ENCODE measurements at places on chromosomes 2 and 18. TPM values are rescaled to one million over a fixed set of nuclear protein-coding genes. Genes with fewer than 3 reads are reported as not detected.

DNA sequence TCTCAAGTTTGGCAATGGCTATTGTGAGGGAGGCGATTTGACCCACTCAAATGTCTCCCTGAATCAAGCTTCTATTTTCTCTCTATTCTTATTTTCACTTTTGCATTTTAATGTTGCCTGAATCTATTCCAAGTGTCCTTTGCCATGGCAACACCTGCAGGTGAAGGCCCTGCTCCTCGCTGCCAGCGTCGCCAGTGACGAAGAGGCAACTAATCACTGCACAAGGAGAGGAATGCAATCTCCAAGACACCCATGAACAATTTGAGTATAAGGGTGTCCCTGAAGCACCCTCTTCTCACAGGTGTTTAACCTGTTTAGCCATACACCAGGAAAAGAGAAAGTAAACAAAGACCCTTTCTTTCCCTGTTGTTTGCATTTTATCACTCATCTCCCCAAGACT, 165.6 kb upstream of the VRK2 start:
- H3K36me3 ChIP-seq = no peaks in the 10 kb centered on the region
- no peaks in the 10 kb centered on the region for H3K27me3 ChIP-seq
- no peaks in the 10 kb centered on the region for H3K4me1 ChIP-seq
- H3K27ac ChIP-seq = no peak overlapping the region
- H3K4me3 ChIP-seq = no peak overlapping the region
- no peak for DNase-seq

DNA sequence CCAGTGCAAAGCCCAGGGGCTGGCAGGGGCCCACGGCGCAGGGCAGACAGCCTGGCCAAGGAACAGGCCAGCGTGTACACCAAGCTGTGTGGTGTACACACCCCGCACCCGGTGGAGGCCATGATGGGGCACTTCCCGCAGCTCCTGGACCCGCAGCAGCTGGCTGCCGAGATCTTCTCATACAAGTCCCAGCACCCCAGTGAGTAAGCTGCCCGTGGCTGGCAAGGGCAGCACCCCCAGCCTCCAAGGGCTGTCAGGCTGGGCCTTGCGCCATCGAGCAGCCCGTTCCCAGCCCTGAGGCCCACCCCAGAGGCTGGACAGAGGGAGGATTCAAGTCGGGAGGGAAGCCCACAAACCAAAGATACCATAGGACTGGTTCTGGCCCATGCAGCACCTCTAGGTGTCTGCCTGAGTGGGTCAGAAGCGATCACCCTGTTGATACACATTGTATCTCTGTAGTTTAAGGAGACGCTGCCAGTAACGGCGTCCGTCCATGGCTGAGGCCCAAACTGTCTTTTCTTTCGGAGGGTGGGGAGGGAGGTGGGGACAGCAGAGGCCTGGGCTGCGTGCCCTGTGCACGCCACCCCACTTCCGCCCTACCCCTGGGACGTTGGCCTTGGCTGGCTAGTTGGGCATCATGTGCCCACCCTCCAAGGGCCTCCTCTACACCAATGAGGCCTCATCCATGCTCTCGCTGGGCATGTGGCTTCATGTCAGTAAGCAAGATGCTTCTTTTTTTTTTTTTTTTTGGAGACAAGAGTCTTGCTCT, 16.8 kb upstream of the MTERF4 start:
- no peaks in the 10 kb centered on the region for H3K36me3 ChIP-seq
- DNase-seq = no peak
- H3K4me1 ChIP-seq = no peaks in the 10 kb centered on the region
- no peak overlapping the region for H3K27ac ChIP-seq
- no peaks in the 10 kb centered on the region for H3K27me3 ChIP-seq

- H3K36me3 ChIP-seq = no peaks in the 10 kb centered on the region
- H3K4me3 ChIP-seq = no peak overlapping the region
- no peak for DNase-seq
- no peak overlapping the region for H3K27ac ChIP-seq
- no peaks in the 10 kb centered on the region for H3K4me1 ChIP-seq
Observed at GRCh38 chr2:152240559-152241231, 65.1 kb upstream of the STAM2 start.

G6PC2 gene
- total RNA-seq = not detected

PCARE gene
- total RNA-seq = not detected

DNA sequence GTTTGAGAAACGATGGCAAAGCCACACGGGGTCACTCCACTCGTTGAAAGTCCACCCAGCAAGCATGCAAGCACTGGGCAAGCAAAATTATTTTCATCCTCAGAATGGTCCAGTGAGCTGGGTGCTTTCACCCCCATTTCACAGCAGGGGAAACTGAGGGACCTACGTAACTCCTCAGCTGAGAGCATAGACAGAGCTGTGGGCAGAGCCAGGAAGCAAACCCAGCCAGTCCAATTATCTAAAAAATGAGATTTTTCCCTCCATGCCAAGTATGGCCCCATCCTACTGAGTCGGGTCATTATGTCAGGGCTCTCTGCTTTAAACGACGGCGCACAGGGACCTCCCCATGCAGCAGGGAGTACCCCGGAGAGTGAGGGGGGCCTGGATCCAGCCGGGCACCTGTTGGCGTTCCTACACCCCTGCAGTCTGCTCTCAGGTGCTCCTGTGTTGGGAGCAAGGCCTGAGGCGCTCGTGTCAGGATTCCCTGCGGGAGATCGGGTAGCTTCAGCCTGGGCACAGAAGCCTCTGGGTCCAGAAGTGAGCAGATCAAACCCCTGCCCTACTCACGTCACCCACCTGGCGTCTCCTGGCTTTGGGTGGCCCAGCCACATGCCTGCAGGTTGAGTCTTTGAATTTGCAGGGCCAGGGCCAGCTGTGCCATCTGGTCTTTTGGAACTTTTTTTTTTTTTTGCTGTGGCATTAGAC, 17.3 kb downstream of the TWIST2 start:
- H3K27ac ChIP-seq = no peak overlapping the region
- H3K36me3 ChIP-seq = no peaks in the 10 kb centered on the region
- no peak overlapping the region for H3K4me3 ChIP-seq
- no peaks in the 10 kb centered on the region for H3K4me1 ChIP-seq
- no peak for DNase-seq

DNA sequence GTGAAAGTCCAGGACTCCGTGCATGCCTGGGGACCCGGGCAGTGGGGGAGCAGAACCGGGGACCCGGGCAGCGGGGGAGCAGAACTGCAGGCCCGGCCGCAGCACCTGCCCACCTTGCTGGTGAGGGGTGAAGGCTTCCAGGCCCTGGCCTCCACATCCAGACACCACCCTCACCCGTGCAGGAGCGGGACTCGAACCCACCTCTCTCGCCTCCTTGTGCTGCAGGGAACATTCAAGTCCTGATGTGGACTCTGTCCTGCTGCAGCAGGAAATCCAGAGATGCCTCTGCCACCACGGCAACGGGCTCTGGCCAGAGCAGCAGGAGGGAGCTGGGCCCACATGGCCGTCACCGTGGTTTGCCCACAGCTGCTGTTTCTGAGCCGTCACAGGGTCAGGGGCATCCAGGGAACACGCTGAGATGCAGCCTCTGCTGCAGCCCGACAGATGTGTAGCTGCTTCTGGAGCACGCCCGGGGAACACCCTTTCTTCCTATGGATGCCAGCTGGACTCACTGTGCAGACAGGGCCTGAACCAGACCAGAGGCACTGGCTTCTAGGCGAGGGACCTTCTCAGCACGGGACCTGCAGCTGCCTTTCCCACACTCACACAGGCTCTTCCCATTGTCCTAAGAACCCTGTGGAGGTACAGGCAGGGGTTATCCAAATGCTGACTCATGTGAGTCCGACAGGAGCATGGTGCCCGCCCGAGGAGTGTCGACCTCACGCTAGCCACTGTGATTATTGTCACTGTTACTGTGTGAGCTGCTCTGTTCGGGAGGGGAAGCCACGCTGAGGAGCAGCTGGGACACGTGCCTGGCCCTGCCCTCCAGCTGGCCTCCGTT, 89.2 kb upstream of the CTDP1 start:
- H3K36me3 ChIP-seq = no peaks in the 10 kb centered on the region
- H3K27ac ChIP-seq = no peak overlapping the region

DNA sequence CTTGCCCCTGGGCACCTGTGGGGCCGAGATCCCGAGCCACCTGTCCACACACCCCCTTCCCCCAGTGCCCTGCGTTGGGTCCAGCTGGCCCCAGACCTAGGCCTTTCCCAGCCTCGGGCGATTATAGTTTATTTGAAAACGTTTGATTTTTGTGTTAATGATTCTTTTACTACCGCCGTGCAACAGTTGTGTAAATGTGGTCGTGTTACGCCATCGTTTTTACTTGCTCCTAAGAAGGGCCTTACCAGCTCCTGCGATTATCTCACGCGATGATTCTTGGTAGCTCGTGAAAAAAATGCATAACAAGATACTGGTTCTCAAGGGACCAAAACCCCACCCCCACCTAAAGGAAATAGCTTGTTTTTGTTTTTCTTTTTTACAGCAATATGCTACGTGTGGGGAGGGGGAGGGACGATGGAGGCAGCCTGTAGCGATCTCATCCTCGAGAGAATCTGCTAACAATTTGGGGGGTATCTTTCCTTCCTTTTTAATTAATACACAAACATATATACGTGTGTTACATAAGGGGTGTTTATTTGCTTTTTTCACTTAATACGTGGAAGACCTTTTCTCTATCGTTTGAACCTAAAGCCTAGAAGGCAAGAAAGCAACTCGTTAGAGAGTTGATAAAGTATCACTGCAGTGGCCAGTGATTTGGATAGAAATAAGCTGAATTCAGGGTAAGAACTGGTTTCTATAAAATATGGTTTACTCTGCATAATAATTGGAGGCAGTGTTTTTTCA, 1.0 kb downstream of the ZDBF2 start:
- H3K27ac ChIP-seq = peak overlapping the region; percentile 79
- H3K27me3 ChIP-seq = no peaks in the 10 kb centered on the region
- peaks cover 8% of the 10 kb centered on the region for H3K4me1 ChIP-seq
- H3K4me3 ChIP-seq = peak overlapping the region; percentile 54
- H3K36me3 ChIP-seq = no peaks in the 10 kb centered on the region
